Breast epithelium (tissue), 4 donors: ENCODE measurements at places on chromosomes 1 and 21. TPM values are rescaled to one million over a fixed set of nuclear protein-coding genes. Genes with fewer than 3 reads are reported as not detected.

GRCh38 chr1:157112186-157112867 lies 12.7 kb upstream of the ETV3L start:
- DNase-seq = no peak
- H3K4me3 ChIP-seq = no peak overlapping the region
- H3K27ac ChIP-seq = no peak overlapping the region
- no peaks in the 10 kb centered on the region for H3K36me3 ChIP-seq
- H3K4me1 ChIP-seq = no peaks in the 10 kb centered on the region

NKAIN1 gene
- total RNA-seq = not detected

DNA sequence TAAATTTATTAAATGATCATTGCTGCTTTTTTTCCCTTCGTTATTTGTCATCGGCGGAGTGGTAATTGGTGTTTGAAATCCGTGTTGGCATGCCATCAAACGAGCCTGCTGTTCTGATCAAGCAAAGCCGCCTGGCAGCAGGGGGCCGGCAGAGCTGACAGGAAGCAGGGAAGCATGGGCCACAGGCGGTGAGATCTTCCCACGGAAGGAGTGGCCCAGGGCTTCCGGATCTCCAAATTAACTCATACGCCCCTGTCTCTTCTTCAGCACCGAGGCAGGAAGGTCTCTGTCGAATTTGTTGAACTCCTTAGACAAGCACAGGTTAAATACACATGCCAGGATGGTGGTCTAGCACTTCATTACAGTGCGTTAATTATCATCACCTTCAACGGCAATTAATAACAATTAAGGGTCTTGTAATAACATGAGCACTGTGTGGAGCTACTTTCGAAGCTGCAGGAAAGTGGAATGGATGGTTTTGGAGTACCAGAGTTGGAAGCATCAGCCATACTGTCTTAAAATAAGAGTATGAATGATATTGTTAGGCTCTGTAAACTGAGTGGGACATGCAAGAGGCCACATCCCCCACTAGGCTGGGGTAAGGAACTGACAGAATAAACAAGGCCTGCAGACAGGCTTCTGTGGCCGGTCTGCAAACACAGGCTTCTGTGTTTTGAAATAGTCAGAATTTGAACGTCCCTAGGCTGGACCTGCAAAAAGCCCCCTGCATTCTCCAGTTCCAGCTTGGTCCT lies 199.4 kb upstream of the DAB1 start:
- no peak overlapping the region for H3K27ac ChIP-seq
- no peaks in the 10 kb centered on the region for H3K27me3 ChIP-seq
- no peaks in the 10 kb centered on the region for H3K36me3 ChIP-seq
- no peak for DNase-seq

KCNH1 gene
- total RNA-seq = 1.3 TPM
